Activated CD4-positive, alpha-beta T cell treated with anti-CD3 and anti-CD28 coated beads for 36 hours (primary cell): ENCODE measurements at places on chromosomes 7 and 10. TPM values are rescaled to one million over a fixed set of nuclear protein-coding genes. Genes with fewer than 3 reads are reported as not detected.

Gene AQP1
- 0.25 TPM for total RNA-seq

Gene SLC18A3
- total RNA-seq: not detected

Gene MRC1
- total RNA-seq: 0.05 TPM

Gene TMEM236
- 0.02 TPM for total RNA-seq

Gene ARHGEF35
- total RNA-seq: 6.3 TPM

Gene PIK3AP1
- total RNA-seq: 2.7 TPM

Gene TMEM196
- total RNA-seq: not detected

Gene HHEX
- total RNA-seq: 0.11 TPM

GRCh38 chr7:38318803-38319416, 45.5 kb upstream of the TARP start:
- H3K27ac ChIP-seq: no peak overlapping the region
- no peaks in the 10 kb centered on the region for H3K36me3 ChIP-seq
- H3K4me3 ChIP-seq: no peak overlapping the region
- DNase-seq: peak; percentile 22
- H3K4me1 ChIP-seq: peaks cover 18% of the 10 kb centered on the region
- H3K27me3 ChIP-seq: no peaks in the 10 kb centered on the region

DNA sequence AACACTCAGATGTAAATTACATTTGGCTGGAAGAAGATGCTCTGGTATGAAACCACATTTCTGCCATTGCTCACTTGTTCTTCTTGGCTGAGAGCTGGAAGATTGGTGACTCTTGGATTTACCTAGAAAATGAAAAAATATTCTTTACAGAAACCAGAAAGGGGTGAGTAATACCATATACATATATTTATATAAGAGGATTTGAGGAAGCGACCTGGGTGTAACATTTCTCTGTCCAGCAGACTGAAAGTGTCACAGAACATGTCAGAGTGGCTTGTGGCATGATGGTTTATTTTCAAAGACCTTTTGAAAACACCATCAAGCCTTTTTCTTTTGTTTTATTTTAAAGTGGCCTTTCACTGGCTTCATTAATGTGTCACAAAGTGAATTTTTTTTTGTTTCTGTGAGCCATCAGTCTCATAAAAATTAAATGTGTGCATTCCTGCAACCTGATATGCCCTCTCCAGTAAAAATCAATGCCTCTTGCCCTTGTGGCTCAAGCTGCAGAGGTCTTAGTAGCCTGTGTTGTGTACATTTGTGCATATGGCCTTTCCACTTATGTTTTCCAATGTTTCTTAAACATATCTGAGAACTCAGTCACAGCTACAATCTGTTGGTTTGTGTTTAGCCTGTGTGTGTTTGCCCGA, 23.5 kb downstream of the CREB5 start:
- H3K27ac ChIP-seq: no peak overlapping the region
- H3K4me3 ChIP-seq: no peak overlapping the region
- H3K4me1 ChIP-seq: no peaks in the 10 kb centered on the region

DNA sequence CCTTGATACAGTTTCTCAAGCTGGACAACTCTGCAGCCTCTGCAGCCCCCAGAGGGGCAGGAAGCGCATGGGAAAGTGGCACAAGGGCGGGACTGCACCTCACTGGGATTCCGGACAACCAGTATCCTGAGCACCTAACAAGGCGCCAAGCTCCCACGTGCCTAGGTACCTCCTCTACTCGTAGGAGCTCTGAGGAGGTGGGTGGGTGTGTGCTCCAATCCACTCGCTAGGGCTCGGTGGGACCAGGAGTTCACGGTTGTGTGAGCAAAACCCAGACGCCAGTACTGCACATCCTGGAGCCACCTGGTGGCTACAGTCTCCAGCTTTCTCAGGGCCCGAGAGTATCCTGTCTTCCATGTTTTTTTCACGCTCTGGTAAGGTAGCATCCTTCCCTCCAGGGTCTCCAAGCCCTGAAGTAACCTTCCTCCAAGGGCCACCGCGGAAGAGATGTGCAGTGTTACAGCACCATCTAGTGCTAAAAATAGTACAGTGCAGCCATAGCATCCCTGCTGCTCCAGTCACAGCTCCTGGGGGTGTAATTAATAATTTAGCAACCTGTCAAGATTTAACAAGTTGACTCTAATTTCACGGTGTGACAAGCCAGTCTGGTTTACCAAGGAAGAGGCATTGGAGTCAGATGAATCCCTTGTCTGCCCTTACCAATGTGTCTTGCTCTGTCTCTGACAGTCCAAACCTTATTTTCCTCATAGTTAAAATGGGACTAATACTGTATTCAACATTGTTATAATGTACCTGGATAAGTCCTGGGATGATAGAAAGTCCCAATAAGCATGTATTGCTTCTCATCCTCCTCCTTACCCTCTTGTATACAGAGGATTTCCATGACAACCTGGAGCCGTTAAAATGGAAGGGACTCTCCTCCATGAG, 70.4 kb downstream of the HERPUD2 start:
- no peaks in the 10 kb centered on the region for H3K36me3 ChIP-seq
- H3K27ac ChIP-seq: no peak overlapping the region
- H3K4me3 ChIP-seq: no peak overlapping the region
- peak; percentile 54 for DNase-seq
- H3K4me1 ChIP-seq: peaks cover 2% of the 10 kb centered on the region
- no peaks in the 10 kb centered on the region for H3K27me3 ChIP-seq

DNA sequence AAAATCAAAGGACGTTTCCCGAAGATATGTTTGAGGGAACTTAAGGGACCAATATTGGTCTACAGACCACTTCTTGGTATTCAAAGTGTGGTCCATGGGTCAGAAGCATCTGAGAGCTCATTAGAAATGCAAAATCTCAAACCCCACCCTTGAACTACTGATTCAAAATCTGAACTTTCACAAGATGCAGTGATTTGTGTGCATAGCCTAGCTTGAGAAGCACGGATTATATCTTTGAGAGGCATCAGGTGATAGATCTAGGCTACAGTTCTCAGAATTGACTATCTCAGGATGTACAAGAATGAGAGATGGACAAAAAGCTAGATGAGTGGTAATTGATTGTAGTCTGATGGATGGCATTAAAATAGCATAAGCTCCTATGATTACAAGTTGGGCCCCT, 19.5 kb downstream of the CYP3A4 start:
- no peak overlapping the region for H3K27ac ChIP-seq
- peaks cover 3% of the 10 kb centered on the region for H3K27me3 ChIP-seq
- no peak overlapping the region for H3K4me3 ChIP-seq

DNA sequence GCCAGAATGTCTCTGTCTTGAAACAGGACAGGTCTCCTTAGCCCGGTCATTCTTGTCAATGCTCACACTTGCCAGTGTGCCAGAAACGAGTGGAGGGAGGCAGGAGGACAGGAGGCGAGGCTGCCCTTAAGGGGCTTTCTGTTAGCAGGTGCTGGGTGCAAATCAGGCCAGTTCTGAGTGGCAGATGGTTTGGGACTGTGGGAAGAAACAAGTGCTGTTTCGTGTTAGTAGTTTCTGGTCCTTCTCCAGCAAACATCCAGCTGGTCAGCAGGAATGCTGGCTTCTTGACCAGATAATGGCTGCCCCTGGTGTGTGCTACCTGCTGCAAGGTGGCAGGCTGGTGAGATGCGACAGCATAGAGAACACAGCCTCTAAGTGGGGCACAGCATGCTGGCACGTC, 8.2 kb upstream of the NDUFB2 start:
- H3K27ac ChIP-seq: no peak overlapping the region
- H3K4me1 ChIP-seq: peaks cover 2% of the 10 kb centered on the region
- no peaks in the 10 kb centered on the region for H3K27me3 ChIP-seq
- DNase-seq: no peak

DNA sequence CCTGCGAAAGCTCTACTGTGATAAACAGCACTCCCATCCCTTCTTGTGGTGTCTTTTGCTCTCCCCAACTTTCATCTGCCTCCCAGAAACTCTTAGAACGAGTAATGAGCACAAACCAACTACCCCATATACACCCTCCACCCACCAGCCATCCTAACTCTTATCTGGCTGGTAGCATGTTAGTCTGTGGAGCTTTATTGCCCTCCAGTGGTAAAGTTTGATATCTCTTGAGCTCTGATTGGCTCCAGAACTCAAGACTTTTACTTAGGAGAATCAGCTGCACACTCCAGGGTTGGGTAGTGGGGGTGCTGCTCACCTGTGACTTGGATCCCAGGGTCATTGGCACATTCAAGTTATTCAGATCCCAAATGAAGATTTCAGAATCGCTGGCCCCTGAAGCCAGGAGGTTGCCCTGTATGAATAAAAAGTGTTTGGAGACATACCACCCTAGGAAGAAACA, 10.9 kb downstream of the SEC31B start:
- peak overlapping the region; percentile 86 for H3K27ac ChIP-seq
- H3K4me1 ChIP-seq: peaks cover 69% of the 10 kb centered on the region
- H3K27me3 ChIP-seq: no peaks in the 10 kb centered on the region
- peaks cover 44% of the 10 kb centered on the region for H3K36me3 ChIP-seq

DNA sequence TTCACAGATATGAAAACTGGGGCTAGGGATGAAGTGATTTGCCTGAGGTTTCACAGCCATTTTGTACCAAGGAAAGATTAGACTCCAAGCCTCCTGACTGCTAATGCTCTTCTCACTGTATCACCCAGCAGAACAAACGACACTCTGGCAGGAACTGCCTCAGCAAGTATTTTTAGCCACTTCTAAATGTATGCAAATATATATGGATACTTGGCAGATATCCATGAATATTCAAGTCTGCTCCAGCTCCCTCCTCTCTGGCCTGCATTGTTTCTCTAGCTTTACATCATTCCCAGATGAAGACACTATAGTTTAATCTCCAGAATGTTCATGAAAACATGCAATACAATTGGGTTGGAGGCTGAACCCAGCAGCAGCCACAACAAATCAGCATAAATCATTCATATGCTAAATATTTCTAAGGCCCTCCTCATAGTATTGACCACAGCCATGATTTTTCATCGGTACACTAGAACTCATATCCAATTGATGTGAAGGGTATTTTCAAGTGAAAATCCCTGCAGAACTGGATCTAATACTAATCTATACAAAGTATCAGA, 65.5 kb downstream of the HPSE2 start:
- no peaks in the 10 kb centered on the region for H3K4me1 ChIP-seq
- no peak overlapping the region for H3K27ac ChIP-seq
- no peaks in the 10 kb centered on the region for H3K36me3 ChIP-seq
- H3K4me3 ChIP-seq: no peak overlapping the region
- no peak for DNase-seq

GRCh38 chr10:84334811-84335210, 6.4 kb downstream of the CCSER2 start:
- peaks cover 18% of the 10 kb centered on the region for H3K36me3 ChIP-seq
- DNase-seq: no peak
- peak overlapping the region; percentile 93 for H3K27ac ChIP-seq
- H3K27me3 ChIP-seq: no peaks in the 10 kb centered on the region
- peaks cover 40% of the 10 kb centered on the region for H3K4me1 ChIP-seq
- no peak overlapping the region for H3K4me3 ChIP-seq

GRCh38 chr7:86978808-86979506, 80.5 kb downstream of the ELAPOR2 start:
- H3K36me3 ChIP-seq: peaks cover 2% of the 10 kb centered on the region
- no peak overlapping the region for H3K4me3 ChIP-seq
- no peak for DNase-seq
- H3K27ac ChIP-seq: peak overlapping the region; percentile 40

GRCh38 chr10:117360994-117361667, 14.1 kb downstream of the PDZD8 start:
- H3K36me3 ChIP-seq: no peaks in the 10 kb centered on the region
- no peak for DNase-seq
- peaks cover 50% of the 10 kb centered on the region for H3K4me1 ChIP-seq
- no peaks in the 10 kb centered on the region for H3K27me3 ChIP-seq
- H3K4me3 ChIP-seq: no peak overlapping the region
- H3K27ac ChIP-seq: no peak overlapping the region

- peaks cover 13% of the 10 kb centered on the region for H3K4me1 ChIP-seq
- no peak overlapping the region for H3K4me3 ChIP-seq
- H3K36me3 ChIP-seq: no peaks in the 10 kb centered on the region
- no peak overlapping the region for H3K27ac ChIP-seq
- peaks cover 21% of the 10 kb centered on the region for H3K27me3 ChIP-seq
These were observed 58.8 kb downstream of the STEAP1B start for GRCh38 chr7:22441157-22441556.

- no peaks in the 10 kb centered on the region for H3K27me3 ChIP-seq
- no peaks in the 10 kb centered on the region for H3K36me3 ChIP-seq
- no peak overlapping the region for H3K27ac ChIP-seq
- no peak overlapping the region for H3K4me3 ChIP-seq
- no peaks in the 10 kb centered on the region for H3K4me1 ChIP-seq
These were observed 395.7 kb upstream of the NRG3 start for GRCh38 chr10:81479316-81479715.

GRCh38 chr7:106219170-106219569, 65.6 kb downstream of the NAMPT start:
- peaks cover 10% of the 10 kb centered on the region for H3K27me3 ChIP-seq
- no peak overlapping the region for H3K4me3 ChIP-seq
- H3K4me1 ChIP-seq: no peaks in the 10 kb centered on the region
- DNase-seq: no peak
- no peaks in the 10 kb centered on the region for H3K36me3 ChIP-seq
- H3K27ac ChIP-seq: no peak overlapping the region

DNA sequence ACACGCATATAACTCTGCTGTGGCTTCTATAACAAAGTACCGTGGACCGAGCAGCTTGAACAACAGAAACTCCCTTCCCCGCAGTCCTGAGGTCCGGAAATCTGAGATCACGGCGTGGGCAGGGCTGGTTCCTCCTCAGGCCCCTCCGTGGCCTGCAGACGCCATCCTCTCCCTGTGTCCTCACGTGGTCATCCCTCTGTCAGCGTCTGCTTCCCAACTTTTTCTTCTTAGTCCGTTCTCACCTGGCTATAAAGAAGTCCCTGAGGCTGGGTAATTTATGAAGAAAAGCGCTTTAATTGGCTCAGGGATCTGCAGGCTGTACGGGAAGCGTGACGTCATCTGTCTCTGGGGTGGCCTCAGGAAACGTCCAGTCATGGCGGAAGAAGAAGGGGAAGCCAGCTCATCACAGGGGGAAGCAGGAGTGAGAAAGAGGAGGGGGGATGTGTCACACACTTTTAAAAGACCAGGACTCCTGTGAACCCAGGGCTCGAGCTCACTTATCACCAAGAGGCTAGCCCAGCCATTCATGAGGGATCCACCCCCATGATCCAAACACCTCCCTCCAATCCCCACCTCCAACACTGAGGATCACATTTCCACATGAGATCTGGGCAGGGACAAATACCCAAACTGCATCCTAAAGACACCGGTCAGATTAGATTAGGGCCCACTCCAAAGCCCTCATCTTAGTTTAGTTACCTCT, 91.2 kb upstream of the INSIG1 start:
- H3K4me3 ChIP-seq: peak overlapping the region; percentile 77
- H3K36me3 ChIP-seq: peaks cover 6% of the 10 kb centered on the region
- H3K27ac ChIP-seq: peak overlapping the region; percentile 100
- H3K27me3 ChIP-seq: no peaks in the 10 kb centered on the region
- H3K4me1 ChIP-seq: peaks cover 60% of the 10 kb centered on the region

- H3K27me3 ChIP-seq: peaks cover 16% of the 10 kb centered on the region
- H3K27ac ChIP-seq: no peak overlapping the region
- no peaks in the 10 kb centered on the region for H3K4me1 ChIP-seq
- DNase-seq: no peak
These were observed 198.3 kb downstream of the BAMBI start for GRCh38 chr10:28875549-28876081.
